AG20443 (cell line): ENCODE measurements at places on chromosomes 3 and 15.
A peak's percentile ranks its signal among the peaks of the same experiment; 100 is the strongest.

DNA sequence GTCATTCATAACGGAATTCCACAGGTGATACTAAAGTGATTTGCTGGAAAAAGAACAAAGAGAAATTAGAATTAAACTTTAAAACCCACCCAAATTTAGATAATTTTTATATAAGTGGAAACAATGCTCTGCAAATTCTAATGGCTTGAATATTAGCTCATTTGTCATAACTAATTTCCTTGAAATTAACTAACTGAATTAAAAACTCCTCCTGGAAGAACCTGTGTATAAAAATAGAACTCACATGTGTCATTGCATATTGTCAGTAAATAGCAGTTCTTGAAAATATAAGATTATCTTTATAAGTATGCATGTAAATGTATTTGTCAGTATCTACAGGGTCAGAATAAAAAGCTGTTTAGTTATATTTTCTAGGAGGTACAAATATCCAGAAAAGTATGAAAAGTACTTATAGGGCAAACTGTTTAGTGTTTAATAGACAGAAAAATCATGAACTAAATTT is 16.3 kb downstream of the ZIC1 start:
- no peak for DNase-seq

DNA sequence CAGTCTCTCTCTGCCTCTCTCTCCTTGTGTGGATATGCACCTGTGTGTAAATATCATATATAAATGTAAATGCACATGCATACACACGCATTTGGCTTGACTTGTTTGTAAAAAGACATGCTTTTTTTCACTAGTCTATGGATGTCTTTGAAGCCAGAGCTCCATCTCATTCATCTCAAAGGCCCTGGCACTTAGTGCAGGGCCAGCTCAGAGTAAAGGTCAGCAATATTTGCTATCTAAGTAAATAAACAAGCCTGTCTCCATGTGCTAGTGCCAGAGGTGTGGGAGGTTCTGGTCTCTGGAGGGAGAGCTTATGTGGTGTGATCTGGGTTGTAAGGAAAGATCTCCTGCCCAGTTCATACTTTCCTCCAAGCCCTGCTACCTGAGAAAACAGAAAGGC is 5.6 kb downstream of the CLSTN2 start:
- DNase-seq, result no peak

GRCh38 chr3:31364188-31364587 is 168.5 kb upstream of the STT3B start:
- no peak for DNase-seq

DNA sequence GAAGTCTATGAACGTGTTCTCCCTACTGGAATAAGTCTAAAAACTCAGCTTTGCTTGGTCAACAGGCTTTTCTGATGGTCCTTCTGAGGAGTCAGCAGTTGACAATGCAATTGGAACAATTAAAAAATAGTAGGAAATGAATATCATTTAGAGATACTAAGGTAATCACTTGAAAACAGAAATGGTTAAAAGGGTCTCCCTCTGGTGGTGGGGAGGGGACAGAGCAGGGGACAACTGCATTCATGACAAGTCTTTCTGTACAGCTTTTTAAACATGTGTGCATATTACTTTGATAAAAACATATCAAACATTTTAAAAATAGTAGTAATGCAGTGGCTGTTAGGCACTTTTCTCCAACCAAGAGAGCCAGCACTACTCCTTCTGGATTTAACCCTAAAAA is 119.9 kb upstream of the FHIT start:
- DNase-seq, result no peak

GRCh38 chr3:14879211-14879874 is 60.6 kb downstream of the FGD5 start:
- no peak for DNase-seq

DNA sequence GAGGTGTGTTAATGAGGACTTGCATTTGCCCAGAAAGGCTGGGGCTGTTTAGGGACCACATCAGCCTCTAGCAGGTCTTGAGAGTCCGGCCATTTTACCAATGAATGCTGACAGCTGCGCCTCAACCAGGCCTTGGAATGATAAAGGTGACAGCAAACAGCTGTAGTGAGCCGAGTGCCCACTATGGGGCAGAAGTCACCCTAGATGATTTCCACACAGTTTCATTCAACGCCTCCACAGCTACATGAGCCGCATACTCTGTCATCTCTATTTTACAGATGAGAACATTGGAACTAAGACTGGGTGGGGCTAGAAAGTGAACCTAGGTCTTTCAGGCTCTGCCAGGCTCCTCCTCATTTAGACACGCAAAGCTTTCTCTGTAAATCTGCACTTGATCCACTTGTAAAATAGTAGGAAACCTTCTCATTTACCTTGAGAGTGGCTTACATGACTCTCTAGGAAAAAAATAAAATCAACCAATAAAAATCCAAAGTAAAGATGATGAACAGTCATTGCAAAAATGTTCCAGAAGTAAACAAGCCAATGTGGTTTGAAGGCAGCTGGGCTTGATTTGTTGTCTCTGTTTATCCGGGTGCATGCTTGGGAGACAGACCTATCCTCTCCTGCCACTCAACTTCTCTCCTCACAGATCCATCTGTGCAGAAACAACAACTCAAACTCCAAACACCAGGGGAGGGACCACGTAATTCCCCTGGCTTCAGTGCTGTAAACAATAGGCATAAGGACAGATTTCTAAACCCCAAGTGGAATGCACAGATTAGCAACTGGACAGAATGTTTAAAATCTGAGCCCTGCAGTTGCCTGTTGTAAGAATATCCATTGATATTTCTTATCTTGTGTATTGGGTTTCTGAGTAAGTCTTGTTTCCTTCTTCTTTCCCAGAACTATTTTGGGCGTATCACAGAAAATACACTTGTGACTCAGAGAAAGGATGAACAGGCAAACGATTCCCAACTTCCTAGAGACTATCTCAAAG is 31.5 kb upstream of the LDHAL6B start:
- DNase-seq, result peak; percentile 73

- DNase-seq, result peak; percentile 18
Observed at GRCh38 chr3:61563313-61564271, 2.2 kb downstream of the PTPRG start.

GRCh38 chr15:74870436-74871215 is 2.5 kb downstream of the SCAMP2 start:
- no peak for DNase-seq

GRCh38 chr3:106425026-106425425 is 556.2 kb upstream of the CBLB start:
- DNase-seq, result peak; percentile 53

GRCh38 chr3:176430244-176431037 is 766.8 kb downstream of the TBL1XR1 start:
- DNase-seq, result peak; percentile 62

GRCh38 chr3:81291586-81291985 is 469.9 kb downstream of the GBE1 start:
- DNase-seq, result no peak

DNA sequence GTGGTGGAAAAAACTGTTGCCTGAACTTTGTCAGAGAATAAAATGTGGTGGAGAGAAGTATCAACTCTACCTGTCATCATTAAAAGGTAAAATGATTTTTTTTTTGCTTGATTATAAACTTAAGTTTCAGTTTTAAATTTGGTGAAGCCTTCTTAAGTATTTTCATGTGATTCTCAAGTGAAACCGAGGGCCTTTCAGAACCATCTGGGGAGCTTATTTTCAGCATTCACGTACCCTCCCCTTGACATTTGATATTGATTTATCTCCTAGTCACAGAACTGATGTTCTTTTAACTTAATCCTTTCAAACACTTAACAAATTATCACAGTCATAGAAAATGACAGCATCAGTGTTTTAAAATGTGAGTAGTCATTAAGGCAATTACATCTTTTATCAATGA is 38.5 kb downstream of the HPS3 start:
- no peak for DNase-seq

GRCh38 chr3:31352331-31352730 is 180.4 kb upstream of the STT3B start:
- DNase-seq, result no peak

- DNase-seq, result no peak
Observed at GRCh38 chr3:4985330-4986174, 6.3 kb downstream of the BHLHE40 start.

- no peak for DNase-seq
Observed at GRCh38 chr3:30551266-30551665, 55.1 kb upstream of the TGFBR2 start.

GRCh38 chr3:70738291-70738681 is 425.8 kb upstream of the MDFIC2 start:
- no peak for DNase-seq

DNA sequence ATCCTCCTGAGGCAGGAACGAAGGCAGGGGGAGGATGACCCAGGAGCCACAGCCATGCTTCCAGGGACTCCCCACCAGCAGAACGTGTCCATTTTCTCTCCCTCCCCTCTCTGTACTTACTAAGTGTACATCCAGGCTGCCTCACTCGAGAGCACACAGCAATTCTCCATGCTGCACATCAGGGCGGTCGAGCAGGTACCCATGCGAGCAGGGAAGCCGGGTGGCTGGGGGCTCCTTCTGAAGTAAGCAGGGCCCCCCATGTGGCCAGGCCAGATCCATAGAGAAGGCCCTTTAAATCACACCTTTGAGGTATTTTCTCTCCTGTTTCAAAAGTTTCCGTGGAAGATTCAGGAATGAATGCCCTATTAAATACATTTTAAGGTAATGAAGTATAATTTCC is 41.2 kb upstream of the SLC6A11 start:
- no peak for DNase-seq

DNA sequence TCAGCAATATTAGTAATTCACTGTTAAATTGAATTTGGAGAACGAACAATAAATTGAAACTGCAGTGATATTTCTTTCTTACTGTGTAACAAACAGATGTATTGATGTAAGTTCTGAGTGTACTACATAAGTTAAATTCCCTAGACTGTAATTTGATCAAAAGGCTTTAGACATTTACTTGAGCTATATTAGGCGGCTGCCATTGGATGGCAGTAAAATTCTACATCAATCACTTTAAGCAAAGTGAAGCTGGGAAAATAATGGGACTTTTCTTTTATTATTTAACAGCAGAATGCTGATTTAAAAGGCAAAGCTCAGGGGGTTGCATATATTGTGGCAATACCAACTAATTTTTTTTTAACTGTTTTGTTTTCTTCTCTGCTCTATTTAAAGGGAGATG is 212.6 kb upstream of the PLSCR5 start:
- DNase-seq, result peak; percentile 13
